Activated CD4-positive, alpha-beta T cell treated with anti-CD3 and anti-CD28 coated beads, Interleukin-2, Interleukin-6, amounts not matched to agents 100 ng/mL and 50 ng/mL, durations not matched to agents 16 hours and 8 hours (primary cell): ENCODE measurements at places on chromosomes 2 and 18.

- no peak for DNase-seq
Measured at GRCh38 chr2:222483513-222484039, 59.2 kb downstream of the SGPP2 start.

DNA sequence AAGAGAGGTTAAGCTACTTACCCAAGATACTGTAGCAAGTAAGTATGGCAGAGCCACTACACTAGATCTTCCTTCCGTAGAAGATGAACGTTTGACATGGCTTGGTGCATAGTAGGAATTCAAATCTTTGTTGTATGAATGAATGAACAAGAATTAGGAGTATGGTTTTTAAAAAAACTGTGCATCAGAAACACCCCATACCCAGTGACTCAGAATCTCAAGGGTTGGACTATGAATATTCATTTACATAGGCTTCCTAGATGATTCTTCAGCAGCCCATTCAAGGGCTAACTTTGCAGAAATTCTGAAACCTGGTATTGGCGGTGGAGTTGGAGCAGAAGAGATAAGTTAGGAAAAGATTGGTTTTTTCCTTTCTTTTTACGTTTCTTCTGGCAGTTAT lies 5.4 kb downstream of the ACTR3 start:
- peak; percentile 42 for DNase-seq

DNA sequence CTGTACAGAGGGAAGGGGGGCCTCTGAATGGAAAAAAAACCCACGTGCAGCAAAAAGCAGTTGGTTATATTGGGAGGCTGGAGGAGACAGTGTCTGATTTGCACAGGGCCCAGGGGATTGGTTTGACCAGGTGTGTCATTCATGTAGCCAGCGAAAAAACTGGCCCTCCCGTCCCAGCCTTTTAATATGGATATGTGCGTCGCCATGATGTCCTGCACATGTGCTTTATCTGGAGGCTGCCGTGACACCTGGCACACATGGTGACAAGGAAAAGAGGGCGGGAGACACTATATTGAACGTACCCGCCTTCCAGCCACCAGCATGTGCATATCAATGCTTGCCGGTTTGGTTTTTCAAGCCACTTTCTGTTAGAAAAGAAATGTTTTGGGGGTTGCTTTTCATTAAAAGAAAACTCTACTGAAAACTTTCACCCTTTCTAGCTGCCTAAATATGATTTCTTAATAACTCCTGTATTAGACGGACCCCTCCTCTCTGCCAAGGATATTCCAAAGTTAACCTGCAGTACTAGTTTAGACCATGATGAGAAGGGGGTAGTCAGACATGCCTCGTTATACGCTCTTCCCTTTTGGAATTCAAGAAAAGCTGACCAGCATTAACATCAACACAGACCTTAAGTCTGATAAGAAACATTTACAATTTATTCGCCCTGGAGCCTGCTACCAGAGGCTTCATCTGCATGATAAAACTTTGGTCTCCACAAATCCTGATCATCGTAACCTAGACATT lies 16.2 kb downstream of the SLC25A52 start:
- DNase-seq, result no peak

GRCh38 chr2:238700117-238700457 lies 147.8 kb upstream of the TWIST2 start:
- DNase-seq, result no peak

- no peak for DNase-seq
Measured at GRCh38 chr2:200470230-200470629, 39.6 kb downstream of the KCTD18 start.

DNA sequence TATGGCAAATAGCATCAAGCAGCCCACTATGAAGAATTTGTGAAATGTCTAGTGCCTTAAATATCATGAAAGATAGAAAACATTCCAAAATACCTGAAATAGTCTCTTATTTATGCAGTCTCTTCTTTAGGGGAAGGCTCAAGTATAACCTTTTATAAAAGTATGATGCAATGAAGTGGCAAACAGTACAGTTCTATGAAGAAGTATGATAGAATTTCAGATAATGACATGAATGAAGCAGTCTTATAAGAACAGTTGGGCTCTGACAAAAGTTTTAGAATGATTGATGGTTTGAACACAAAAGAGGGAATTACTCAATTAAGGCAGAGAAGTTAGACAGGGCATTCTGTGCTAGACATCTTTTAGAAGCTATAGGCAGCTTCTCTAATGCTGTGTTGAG lies 1791.8 kb upstream of the PIK3C3 start:
- DNase-seq, result no peak

DNA sequence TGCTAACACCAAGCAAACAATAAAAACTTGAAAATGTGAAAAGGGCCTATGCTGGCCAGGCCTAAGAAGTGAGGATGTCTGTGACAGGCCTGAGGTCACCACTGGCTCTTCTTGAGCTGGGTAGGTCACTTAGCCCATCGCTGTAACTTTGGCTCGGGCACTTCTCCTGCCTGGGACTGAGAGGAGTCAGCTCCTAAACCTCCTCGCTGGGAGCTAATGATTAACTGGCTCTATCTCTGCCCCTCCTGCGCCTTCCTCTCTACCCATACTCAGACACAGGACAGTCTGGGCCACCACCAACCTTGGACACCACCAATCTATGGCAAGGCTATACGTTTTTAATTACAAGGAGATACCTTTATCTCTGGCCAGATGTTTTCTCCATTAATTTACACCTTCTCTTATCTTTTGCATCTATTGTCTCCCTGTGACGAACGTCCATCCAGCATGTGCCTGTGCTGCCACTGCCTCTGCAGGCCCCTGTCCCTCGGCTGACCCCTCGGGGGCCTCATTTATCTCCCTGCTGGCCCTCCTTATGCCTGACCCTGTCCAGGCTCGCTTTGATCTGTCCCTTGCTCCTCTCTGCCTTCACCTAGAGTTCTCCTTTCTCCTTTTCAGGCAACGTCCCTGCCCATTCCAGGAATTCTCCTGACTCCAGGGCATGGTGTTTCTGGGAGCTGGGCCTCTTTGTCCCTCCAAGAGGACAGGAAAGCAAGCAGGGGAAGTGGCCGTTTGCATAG lies 149.1 kb upstream of the GATA6 start:
- no peak for DNase-seq

- DNase-seq, result peak; percentile 49
Measured at GRCh38 chr2:197296835-197297234, 13.7 kb downstream of the ANKRD44 start.

DNA sequence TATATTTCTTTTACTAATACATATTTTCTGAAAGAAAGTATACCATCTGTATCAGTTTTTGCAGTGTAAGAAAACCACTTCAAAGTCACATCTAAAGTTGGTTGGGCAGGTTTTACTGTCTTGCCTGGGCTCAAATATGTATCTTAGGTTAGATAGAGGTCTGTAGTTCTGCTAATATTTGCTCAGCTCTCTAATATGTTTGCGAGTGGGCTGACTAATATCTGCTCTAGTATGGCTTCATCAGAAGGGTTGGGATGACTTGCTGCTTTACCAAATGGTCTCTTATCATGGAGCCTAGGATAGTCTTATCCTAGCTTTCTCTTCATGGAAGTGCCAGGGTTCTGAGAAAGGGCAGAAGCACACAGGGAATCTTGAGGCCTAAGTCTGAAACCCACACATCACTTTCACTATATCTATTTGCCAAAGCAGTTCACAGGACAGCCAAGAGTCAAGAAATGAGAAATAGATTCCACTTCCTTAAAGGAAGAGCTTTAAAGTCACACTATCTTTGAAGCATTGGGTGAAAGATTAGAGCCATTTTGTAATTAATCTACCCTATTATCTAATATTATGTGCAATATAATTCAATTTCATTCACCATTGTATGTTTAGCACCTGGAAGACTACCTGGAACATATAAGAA lies 610.0 kb downstream of the KCNJ3 start:
- DNase-seq, result no peak

DNA sequence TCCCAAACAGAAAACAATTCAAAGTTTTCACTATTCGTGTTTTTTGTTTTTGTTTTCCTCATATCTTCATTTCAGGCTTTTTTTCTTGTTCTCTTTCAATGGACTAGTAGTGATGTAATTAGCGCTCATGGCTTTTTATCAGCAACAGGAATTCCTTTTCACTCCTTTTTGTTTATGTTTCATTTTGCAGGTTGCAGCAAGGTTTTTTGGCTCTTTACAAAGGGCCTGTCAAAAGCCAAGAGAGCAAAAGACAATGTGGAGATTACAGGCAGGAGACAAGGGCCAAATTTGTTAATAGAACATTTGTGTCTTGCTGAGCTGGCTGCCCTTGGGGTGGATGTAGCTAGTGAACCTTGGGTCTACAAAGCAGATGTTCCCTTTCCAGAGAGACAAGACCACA lies 467.4 kb upstream of the CDH20 start:
- DNase-seq, result no peak

GRCh38 chr18:52652391-52652790 lies 312.4 kb downstream of the DCC start:
- no peak for DNase-seq

GRCh38 chr2:96153291-96153713 lies 8.1 kb upstream of the DUSP2 start:
- DNase-seq, result no peak

DNA sequence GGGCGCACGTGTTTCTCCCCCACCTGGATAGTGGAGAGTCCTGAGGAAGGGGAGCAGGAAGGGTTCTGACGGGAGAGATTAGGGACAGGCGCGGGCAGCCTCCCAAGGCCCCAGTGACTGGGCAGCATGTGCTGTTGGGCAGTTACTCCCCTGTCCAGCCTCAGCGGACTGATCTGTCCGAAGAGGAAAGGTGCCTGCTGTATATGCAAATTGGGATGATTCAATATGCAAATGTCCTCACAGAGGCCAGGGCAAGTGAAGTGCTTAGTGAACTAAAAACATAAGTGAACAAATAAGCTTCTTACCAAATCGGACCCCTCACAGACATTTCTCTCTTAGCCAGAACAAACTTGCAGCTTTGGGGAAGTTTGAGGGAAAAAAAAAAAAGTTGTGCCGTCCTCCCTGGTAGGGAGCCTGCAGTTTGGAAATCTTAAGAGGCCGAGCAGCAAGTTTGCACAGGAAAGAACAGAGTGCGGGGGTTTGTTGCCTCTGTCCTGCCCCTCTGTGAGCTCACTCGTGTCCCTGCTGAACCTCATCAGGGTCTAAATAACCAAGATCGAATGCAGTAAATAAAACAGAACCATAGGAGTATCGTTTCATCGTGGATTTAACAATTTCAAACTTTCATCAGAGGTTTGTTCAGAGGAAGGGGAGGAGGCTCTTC lies 141.4 kb downstream of the KCTD1 start:
- no peak for DNase-seq

DNA sequence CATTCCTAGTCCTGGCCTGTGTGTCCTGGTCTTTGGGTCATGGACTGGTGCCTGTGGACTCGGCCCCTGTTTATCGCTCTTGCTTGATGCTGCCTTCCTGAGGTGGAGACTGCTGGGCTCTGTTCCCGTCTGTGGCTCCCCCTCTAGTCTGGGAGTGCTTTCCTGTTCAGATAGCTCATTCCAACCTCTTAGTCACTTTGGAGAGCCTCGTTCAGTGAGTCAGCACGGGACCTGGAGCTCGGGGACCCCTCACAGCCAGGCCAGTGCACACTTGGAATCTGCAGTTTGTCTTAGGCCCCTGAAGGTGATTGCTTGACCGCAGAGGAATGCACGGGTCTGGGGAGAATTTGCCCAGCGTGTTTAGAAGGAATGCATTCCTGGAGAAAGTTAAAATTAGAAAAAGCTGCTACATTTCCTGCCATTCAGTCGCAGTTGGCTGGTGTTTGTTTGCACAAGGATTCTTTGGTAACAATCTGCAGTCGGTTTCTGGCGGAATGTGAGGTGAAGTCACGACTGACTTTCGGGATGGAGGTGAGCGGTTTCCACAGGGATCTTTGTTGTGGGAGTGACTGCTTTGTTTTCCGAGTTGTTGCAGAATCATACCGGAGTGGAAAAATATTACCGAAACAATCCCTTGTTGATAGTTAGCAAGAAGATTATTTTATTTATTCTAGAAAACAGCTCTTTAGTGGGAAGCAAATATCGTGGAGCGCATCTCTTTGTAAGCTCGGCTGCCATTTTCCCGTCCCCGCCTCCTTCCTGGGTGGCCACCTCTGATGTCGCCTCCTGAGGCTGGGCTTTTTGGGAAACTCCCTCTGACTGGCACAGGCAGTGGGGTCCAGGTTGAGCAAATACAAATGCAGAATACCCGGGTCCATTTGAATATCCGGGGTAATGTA lies 29.6 kb downstream of the SH3BP4 start:
- no peak for DNase-seq

- DNase-seq, result no peak
Measured at GRCh38 chr2:30708491-30709290, 98.6 kb downstream of the CAPN13 start.

- DNase-seq, result no peak
Measured at GRCh38 chr2:67503066-67503795, 106.1 kb downstream of the ETAA1 start.

GRCh38 chr2:215529271-215529670 lies 93.4 kb upstream of the FN1 start:
- DNase-seq, result no peak

DNA sequence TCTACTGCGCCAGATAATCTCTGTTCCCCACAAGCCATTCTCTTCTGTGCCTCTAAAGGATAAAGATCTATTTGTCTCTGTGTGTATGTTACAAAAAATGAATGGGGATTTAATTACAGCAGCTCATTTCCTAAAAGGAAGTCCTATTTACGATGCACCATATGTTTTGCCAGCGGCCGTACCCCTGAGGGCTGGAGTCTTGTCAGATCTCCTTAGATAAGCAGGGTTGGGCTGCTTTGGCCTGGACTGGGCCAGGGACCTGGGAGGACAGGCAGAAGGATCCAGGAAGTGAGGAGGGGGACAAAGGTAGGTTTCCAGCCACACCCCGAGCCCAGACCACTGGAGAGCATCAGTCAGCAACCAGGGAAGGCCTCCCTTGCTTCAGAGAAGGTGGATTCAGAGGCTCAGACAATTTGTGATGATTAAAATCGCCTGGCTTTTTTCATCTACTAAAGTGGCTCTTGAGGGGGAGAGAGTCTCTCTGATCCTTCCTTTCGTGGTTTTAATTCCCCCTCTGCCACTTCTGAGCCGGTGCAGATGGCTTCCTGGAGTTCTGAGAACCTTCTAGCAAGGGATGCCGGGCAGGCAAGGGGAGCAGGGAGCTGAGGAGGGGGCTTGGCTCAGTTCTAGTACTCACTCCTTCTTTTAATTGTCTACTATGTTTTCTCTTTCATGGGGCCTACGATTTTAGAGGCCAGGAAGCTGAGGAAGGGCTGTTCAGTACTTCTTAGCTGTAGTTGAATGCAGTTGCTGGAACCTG lies 42.1 kb downstream of the MYCN start:
- no peak for DNase-seq

- peak; percentile 76 for DNase-seq
Measured at GRCh38 chr2:60819155-60819862, 62.1 kb upstream of the REL start.

DNA sequence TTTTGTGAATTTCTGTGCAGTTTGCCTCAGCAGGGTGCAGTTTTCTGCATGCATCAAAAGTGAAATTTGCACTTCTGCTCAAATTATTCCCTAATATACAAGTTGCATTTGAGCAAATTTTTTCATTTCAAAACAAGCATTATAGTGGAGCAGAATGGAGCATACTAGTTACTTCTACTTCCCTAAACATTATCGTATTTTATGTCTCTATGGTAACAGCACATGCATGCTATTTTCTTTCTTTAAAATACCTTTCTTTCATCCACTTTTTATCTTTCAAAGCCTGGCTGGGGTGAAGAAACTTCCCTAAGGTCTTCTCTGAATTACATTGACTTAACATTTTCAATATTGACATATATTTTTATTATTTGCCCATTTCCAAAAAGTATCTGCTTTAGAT lies 11.2 kb downstream of the RHBDD1 start:
- no peak for DNase-seq

GRCh38 chr2:157056200-157056676 lies 201.3 kb upstream of the GALNT5 start:
- no peak for DNase-seq

- no peak for DNase-seq
Measured at GRCh38 chr18:11548916-11549551, 60.4 kb upstream of the SLC35G4 start.

GRCh38 chr2:188986839-188987238 lies 12.7 kb downstream of the COL3A1 start:
- DNase-seq, result no peak
